AG08396 (cell line): ENCODE measurements at places on chromosomes 3 and 15.

DNA sequence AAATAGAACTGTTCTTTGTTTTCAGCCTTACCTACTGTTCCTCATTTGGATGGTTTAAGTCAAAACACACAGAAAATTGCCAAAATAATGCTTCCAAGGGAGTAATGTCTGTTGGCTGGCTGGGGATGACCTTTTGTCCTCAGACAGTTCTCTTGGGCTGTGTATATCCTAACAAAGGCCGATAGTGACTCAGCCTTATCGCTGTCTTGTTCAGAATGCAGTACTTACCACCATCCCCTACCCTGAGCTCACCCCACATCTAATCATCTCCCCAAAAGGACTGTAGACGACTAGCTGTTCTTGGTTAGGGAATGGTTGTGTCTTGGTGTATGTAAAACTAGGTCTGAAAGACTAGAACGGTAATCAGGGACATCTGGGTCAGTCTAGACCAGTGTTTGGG, 35.0 kb downstream of the RAB11A start:
- no peak for DNase-seq

DNA sequence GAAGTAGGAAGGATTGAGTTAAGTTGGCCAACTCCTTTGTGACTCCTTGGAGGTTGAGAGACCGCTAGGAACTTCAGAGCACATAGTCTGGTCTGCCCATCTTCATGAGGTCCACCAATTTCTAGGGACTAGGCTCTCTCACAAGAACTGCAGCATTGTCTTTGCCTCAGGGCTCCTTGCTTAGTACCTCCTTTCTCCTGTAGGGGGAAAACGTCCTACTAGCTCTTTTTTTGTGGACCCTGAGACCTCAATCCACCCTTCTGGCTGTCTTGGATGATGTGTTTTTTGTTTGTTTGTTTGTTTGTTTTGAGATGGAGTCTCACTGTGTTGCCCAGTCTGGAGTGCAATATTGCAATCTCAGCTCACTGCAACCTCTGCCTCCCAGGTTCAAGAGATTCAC, 21.6 kb downstream of the REC114 start:
- no peak for DNase-seq

- peak; percentile 23 for DNase-seq
These were observed 8.5 kb downstream of the GYG1 start for GRCh38 chr3:148999806-149000205.

GRCh38 chr3:194103983-194104751, 31.8 kb upstream of the HES1 start:
- DNase-seq = no peak

DNA sequence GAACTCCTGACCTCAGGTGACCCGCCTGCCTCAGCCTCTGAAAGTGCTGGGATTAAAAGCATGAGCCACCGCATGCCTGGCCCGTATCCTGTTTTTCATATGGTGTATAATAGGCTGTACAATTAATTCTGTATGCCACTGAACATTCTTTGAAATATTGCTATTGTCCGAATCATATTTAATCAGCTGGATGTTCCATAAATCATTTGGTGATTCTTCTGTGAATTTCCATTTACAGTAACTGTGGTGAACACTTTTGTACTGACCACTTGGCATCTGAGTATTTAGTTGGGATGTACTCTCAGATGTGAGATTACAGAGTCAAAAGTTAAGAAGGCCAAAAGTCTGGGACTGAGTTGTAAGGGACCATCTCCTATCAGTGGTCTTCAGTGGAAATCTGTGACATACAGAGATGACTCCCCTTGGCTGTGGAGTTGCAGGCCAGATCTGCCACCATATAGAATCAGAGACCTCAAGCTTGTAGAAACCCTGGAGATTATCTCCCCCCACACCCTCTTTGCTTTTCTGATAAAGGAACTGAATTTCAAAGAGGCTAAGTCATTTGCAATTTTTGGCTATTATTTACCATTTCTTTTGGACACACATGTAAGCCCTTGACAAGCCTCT, 25.7 kb upstream of the DYNC1LI1 start:
- no peak for DNase-seq

DNA sequence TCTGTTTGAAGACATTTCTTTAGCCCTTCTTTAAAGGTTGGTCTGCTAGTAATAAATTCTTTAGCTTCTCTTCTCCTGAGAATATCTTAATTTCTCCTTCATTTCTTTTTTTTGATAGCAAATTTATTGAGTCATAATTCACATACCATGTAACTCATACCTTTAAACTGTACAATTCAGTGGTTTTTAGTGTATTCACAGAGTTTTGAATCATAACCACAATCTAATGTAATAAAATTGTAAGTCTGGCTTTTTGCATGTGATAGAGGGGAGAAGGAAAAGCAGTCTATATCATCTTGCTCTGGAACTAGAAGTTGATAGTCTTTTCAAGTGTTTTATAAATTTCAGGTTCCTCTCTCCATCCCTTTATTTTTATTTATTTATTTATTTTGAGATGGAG, 81.3 kb downstream of the APBA2 start:
- no peak for DNase-seq

- DNase-seq = peak; percentile 21
These were observed 19.1 kb downstream of the RNF13 start for GRCh38 chr3:149832086-149832485.

- DNase-seq = no peak
These were observed 177.4 kb upstream of the PPP2R3A start for GRCh38 chr3:135788146-135788545.

DNA sequence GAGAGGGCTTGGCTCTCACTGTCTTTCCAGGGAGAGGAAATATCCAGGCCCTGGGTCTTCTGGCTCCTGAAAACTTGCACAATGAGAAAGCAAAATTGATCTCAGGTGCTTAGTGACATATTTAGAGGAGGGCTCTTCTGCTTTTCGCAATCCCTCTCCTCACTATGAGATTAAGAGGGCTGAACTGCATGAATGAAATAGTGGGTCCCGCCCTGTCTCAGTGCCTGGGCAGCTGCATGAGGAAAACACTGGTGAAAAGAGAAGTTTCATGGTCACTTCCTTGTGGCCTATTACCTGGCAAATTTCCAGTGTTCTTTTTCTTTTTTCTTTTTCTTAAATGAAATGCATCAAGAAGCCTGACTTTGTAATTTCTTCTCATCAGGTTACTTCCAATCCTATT, 73.5 kb downstream of the TRAK1 start:
- no peak for DNase-seq

DNA sequence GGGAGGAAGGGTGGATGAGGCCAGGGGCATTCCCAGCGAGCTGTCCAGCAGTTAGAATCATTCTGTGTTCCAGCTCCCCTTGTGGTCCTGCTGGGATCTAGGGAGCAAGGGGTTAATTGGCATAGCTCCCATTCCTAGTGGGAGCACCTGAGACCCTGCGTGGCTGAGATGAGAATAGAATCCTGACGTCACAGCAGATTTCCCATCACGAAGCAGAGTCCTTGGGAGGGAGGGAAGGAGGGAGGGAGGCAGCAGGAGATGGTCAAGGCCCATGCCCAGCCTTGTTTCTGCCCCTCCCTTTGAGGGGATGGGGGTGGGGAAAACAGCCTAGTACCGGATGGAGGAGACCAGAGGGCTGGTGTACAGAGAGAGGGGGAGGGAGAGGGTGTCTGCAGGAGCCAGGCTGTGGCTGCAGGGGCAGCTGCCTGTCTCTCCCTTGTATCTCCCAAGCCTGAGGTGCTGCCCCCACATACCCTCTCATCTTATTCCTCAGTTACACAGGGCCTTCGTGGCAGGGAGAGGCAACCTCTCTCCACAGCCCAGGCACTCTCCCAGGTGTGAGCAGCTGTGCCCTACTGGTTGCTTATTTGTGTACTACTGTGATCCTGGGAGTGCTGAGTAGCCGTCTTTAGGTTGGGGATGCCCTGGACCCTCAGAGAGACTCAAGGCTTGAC, 5.4 kb downstream of the TYRO3 start:
- DNase-seq = no peak

DNA sequence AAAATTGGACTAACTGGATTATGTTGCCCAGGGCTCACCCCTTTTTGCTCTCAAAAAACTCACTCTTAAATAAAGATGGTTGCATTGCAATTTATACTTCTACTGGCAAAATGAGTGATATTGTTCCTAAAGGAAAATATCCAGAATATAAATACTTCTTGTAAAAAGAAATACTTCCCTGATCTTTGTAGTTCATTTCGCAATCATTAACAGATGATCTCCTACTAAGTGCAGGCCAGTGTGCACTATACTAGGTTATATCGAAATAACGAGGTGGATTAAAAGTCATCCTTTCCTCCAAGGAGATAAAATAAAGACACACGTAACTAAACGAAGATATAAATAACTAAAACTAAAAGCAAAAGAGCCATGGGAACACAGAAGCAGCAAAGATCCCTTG, 63.0 kb downstream of the MEX3B start:
- no peak for DNase-seq

- peak; percentile 81 for DNase-seq
These were observed 35.3 kb downstream of the TLE3 start for GRCh38 chr15:70062321-70062956.

- DNase-seq = no peak
These were observed 641 bp downstream of the TRAT1 start for GRCh38 chr3:108823227-108823626.

DNA sequence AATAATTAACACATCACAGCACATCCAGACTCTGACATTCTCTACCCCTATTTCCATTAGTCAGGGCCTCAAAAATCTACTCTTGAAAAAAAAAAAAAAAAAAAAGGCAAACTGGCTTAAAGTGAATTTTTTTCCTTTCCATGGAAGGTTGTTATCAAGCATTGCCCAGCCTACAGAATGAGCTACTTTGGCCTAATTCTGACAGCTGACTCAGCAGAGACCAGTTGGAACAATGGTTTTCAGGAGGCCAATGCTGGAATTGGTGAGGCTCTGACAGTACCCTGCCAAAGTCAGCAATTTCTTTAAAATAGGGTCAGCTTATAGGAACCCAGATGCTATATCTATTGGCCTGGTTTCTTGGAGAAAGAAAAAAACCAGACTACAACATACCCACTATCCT, 454.7 kb downstream of the MAGI1 start:
- DNase-seq = no peak

DNA sequence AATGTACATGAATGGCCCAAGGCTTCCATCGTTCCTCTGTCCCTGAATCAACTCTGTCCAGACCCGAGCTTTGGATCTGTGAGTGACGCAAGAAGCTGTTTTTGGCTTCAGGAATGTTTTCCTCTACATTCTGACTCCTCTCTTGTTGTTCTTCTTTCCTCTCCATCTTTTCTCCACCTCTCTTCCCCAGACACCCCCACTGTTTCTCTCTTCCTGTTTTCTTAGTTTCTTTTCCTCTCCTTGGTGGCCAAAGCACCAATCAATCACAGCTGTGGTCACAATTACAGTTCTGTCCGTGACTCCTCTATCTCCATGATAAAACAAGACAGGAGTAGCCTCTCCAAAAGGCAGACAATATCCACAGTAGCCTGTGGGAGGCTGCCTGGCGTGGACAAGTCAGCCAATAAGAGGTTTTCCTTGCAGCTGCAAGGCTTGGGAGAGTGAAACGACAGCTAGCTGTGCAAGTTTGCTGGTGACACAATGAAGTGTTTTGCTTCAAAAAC, 4.9 kb upstream of the TMEM212 start:
- peak; percentile 45 for DNase-seq

DNA sequence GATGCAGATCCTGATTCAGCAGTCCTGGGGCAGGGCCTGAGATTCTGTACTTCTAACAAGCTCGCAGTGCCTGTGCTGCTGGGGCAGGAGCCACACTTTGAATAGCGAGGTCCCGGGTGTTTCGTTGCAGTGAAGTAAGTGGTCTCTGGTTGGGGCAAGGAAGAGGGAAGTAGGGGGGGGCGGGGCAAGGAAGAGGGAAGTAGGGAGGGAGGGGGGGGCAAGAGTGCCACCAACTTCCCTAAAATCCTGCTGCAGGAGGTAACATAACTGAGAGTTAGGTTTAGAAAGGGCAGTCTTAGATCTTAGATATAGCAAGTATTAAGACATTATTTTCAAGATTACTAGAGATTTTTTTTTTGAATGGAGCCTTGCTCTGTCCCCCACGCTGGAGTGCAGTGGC, 35.5 kb downstream of the CRTAP start:
- DNase-seq = no peak

GRCh38 chr3:12918231-12918630, 76.9 kb upstream of the RPL32 start:
- no peak for DNase-seq

GRCh38 chr3:102141096-102141927, 292.0 kb downstream of the NFKBIZ start:
- DNase-seq = no peak

DNA sequence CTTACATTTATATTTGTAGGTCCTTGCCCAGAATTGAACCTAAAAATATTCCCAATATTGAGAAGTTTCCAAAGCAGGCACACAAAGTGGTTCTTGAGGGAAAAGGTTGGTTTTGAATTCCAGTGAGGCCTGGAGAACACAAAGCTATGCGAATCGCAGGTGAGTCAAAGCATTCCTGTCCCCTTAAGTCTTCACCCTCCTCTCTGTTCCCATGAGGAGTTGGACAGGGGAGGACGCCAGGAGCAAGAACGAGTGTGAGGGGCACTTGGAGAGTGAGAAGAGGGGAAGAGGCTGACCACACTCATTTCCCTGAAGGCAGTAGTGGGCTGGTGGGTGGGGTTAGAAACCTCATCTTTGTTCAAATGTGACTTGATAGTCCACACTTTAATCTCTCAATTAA, 185.8 kb upstream of the EOMES start:
- DNase-seq = no peak

GRCh38 chr15:66815318-66815717, 113.3 kb downstream of the SMAD6 start:
- peak; percentile 65 for DNase-seq
